ENCODE measurements at places on chromosomes 6 and 20.

DNA sequence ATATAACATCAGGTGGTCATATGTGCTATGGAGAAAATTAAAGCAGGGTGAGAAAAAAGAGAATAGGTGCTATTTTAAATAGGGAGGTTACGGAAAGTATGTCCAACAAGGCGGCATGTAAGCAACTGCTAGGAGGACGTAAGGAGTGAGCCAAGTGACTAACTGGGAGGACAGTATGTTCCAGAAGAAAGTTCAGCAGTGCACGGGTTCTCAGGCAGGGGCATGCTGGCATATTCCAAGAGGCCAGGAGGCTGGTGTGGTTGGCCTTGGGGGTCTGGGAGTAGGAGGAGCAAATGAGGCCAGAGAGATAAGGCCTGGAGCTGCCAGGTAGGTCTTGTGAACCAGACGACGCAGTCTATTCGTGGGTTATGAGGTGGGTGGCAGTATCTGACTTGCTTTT lies 112.4 kb downstream of the ARMC2 start:
- no peak for DNase-seq

DNA sequence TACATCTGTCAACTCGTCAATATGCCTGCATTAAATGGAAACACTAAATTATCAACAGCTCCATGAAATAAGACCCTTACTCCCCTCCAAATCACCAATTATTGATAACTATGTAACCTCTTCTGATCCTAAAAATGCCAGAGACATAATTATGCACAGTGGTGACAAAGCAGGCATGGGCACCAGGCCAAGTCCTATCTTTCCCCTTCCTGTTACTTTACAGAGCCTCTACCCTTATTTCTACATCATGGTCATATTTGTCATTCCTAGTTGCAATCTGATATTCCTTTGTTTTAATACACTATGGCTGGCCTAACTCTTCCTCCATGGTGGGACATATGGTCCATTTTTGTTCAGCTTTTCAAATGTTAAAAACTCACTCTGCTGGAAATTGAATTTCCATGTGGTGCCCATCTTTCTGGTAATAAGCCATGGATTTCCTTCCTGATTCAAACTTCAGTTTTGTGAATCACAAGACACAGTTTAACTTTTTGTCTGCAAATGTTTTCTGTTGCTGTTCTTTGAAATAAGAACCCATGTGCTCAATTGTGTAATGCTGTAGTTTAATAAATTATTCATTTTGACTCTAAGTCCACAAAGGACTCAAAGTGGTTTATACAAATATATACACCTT lies 41.8 kb upstream of the ARFGEF2 start:
- DNase-seq: no peak

GRCh38 chr6:119880840-119881239 lies 531.3 kb upstream of the MAN1A1 start:
- no peak for DNase-seq

DNA sequence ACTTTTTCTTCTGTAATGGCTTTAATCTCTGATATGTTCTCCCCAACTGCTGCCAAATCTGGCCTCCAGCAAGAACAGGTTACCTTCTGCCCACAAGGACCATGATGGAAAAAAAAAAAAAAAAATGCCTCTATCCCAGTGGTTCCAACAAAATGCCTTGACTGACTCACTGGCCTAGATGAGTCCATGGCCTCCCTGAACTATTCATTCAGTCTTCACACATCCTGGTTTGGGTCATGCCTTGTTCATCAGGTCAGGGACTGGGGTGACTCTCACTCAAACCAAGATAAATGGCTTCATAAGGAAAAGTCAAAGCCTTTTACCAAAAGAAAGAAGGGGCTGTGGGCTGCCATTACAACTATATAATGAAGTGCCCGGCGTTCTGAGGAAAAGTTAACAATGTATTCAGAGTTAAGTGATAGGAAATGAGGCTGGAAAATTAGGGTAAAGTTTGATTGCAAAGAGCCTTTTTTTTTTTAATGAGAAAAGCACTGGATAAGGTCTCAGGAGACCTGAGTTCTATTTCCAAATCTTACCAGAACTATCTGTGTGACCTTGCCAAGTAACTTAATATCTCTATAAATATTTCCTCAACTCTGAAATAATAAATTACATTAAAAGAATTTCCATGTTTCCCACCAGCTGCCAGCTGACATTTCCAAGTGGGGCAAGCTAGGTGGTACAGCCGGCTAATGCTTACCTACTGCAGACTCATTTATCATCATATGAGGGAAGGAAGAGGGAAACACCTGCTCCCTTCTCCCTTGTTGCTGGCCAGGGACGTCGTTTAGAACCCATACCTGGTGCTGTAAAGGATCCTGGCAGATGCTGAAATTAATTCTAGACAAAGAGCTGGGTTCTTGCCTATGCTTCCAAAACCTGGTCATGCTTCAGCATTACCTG lies 380.0 kb upstream of the MARCKS start:
- no peak for DNase-seq

- peak; percentile 58 for DNase-seq
Measured at GRCh38 chr6:31660381-31661261, at the start of gene C6orf47. C6orf47 (minus strand) TSS chr6:31660778; CDS start chr6:31659947, 831 bp downstream.

- no peak for DNase-seq
Measured at GRCh38 chr20:56626367-56627121, 2.6 kb upstream of the TFAP2C start.

GRCh38 chr6:83847179-83847578 lies 6.0 kb upstream of the RIPPLY2 start:
- DNase-seq: no peak

- no peak for DNase-seq
Measured at GRCh38 chr6:31597006-31597405, 4.2 kb upstream of the NCR3 start.
